ENCODE measurements at places on chromosomes 7 and 10. TPM values are rescaled to one million over a fixed set of nuclear protein-coding genes. Genes with fewer than 3 reads are reported as not detected.

FAM25G gene
- total RNA-seq: not detected

ABCB4 gene
- not detected for total RNA-seq

CAMK2B gene
- total RNA-seq: not detected

GRCh38 chr7:29866490-29866930 lies 60.2 kb downstream of the WIPF3 start:
- DNase-seq: no peak

DNA sequence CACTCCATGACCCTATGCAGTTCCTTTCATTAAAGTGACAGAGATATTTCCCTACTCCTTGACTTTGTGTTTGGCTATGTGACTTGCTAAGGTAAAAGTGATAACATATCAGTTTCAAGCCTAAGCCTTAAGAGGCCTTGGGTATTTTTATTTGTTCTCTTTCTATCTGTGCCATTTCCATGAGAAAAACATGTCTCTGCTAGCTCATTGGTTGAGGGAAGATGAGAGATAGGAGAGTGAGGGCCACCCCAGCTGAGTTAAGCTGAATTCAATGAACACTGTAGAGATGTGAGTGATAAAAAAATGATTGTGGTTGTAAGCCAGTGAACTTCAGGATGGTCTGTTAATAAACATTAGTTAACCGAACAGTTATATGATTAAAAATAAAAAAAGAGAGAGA lies 13.4 kb downstream of the TASOR2 start:
- no peak for DNase-seq

DNA sequence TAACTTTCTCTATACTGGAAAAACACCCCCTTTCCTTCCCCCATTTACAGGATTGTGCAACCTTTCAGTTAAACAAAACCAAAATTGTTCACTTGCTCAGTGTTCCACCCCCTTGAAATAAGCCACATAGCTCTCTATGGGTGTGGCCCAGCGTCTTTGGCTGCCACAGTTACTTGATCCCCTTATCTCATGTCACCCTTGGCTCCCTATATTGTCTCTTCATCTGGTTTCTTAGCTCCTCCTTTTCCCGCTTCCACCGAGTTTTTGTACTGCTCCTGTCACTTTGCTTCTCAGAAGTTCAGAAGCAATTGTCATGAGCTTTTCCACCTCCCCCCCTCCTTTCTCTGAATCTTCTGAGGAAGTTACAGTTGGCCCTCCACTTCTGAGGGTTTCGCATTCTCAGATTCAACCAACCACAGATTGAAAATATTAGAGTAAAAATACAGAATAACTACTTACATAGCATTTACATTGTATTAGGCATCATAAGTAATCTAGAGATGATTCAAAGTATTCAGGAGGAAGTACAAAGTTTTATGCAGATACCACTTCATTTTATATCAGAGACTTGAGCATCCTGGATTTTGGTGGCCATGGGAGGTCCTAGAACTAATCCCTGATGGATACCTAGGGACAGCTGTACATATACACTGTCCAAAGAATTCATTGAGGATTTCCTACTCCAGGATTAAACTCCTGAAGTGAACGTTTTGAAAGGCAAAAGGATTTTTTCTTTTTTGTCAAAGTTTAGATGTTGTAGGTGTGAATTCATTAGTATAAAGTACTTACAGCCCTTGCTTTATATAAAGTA lies 60.4 kb downstream of the ADD3 start:
- peak; percentile 63 for DNase-seq

DNA sequence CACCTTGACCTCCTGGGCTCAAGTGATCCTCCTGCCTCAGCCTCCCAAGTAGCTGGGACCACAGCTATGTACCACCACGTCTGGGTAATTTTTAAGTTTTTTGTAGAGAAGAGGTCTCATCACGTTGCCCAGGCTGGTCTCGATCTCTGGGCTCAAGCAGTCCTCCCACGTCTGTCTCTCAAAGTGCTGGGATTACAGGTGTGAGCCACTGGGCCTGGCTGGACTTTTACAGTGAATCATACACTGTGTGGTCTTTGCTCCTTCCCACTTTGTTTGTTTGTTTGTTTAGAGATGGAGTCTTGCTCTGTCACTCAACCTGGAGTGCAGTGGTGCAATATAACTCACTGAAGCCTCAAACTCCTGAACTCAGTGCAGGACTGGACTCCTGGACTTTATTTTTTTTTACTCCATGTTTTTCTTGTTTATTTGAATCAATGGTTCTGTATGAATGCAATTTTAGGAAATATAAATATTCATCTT lies 12.5 kb downstream of the PPIA start:
- no peak for DNase-seq

DNA sequence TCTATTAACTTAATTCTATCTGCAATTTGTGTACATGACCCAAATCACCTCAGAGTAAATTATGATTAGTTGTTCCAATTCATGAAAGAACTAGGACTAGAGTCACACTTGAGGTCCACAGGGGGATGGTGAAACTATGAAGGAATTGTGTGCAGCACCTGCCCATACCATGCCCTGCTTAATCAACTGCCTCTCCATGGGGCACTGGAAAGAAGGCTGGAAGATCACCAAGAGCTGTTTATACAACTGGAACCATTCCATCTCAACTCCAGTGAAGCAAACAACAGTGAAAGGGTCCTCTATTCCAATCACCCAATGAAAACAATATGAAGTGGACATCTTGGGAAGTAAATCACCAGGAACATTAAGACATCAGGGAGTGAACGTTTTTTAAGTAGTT lies 98.7 kb upstream of the SEMA3D start:
- no peak for DNase-seq

DNA sequence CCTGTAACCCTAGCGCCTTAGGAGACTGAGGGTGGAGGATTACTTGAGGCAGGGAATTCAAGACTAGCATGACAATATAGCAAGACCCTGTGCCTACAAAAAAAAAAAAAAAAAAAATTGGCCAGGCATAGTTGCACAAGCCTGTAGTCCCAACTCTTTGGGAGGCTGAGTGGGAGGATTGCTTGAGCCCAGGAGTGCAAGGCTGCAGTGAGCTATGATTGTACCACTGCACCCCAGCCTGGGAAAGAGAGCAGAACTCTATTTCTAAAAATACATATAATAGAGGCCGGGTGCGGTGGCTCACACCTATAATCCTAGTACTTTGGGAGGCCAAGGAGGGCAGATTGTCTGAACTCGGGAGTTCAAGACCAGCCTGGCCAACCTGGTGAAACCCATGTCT lies 10.2 kb upstream of the SORBS1 start:
- DNase-seq: no peak

DNA sequence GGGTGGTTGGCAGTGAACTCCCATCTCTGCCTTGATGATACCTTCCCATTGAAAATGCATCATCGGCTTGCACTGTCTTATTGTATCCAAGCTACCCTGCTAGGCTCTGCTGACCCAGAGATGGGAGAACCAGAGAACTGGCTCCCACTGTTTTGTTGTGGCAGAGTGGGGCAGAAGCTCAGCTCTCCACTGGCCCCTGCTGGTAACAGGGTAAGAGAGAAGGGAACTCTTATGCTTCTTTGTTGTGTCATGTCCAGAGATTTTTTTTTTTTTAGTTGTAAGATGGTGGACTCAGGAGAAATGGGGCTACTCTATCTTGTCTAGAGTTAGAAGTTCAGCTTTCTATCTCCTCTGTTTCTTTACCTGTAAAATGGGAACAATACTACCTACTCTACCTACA lies 100.5 kb upstream of the SDK1 start:
- DNase-seq: no peak

DNA sequence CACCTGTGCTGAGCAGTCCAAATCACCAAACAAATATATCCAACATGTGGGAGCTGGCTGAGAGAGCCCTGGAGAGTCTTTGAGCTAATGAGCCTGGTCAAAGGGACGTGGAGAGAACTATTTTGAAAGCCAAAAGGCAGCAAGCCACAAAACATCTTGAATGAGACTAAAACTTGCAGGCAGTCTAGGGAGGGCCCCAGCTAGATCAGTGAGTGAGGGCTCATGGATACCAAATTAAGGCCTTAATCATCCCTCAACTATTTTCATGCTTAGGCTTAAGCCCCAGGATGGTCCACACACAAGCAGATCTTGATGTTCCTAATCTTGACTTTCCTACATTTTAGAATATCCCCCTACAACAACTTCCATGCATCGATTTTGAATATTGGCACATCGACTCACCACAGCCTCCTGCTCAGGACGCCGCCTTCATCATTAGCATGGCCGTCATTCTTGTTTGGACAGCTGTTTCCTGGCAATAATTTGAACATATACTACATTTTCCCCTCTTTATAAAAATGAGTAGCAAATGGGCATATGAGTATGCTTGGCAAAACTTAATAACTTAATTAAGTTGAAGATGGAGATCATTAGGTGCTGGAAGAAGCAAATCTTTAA lies 86.9 kb upstream of the ADAM12 start:
- no peak for DNase-seq

DNA sequence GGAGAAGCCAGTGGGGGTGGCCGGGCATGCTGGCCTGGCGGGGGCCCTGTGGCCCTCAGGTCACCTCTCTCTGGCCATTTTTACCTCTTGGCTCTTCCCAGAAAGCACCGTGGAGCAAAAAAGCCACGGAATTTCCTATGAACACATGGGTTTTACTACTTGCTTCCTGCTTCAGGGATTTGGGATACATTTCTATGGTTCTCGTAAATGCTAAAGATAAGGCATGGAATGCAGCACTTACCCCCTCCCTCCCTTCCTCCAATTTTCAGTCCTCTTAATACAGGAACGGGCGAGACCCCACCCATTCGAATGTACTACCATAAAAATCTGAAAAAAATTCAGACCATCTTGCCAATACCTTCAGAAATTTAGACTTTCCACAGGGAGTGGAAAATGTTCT lies 279.7 kb downstream of the ARHGAP12 start:
- DNase-seq: no peak

DNA sequence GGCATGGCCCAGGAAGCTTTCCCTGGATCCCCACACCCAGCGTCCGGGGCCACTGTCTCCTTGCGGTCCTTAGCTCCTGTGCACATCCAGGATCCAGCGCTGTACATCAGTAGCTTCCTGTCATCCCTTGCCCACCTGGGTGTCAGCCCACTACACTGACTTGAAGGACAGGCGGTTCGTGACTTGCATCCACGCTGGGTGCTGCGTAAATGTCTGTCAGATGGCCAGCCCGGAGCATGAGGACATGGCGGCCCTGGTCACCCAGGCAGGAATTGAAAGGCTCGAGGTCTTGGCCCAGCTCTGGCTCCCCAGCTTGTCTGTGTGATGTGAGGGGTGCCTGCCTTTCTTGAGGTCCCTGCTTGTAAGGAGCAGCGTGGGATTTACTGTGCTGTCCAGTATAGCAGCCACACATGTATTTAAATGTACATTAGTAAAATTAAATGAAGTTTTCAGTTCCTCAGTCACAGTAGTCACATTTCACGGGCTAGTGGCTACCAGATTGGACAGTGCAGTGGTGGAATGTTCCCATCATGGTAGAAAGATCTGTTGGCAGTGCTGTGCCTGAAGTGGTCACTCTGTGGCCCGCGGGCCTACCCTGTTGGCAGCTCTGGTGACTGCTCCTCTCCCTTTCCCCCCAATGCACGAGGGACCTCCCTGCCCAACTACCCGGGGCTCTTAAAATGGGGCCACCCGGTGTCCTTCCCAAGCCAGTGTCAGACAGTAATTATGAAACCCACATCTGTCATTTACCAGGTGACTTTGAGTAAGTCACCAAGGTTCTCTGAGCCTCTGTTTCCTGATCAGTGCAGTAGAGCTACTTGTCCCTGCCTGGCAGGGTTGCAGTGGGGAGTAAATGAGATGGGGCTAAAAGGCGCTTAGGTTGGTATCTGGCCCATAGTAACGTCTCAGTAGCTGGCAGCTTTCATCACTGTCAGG lies 97.8 kb upstream of the PPIF start:
- DNase-seq: no peak

DNA sequence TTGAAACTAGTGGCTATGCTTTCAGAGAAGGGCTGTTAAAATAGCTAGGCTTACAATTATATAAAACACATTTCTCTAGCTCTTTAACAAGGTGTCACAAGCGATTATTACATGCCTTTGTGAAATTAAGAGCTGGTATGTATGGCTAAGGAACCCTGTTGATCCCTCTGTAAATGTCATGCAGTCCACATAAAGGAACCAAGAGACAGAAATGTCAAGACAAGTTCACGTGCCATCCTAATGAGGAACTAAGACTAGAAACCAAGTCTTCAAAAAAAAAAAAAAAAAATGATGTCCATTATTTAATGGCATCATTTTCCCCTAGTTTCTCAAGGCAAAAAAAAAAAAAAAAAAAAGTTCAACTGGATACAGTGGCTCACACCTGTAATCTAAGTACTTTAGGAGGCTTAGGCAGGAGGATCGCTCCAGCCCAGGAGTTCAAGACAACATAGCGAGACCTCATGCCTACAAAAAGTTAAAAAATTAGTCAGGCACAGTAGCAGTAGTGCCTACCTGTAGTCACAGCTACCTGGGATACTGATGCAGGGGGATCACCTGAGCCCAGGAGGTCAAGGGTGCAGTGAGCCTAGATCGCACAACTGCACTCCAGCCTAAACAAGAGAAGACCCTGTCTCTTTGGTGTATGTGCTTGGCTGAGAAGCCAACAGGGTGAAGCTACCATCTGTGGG lies 63.4 kb downstream of the SRPK2 start:
- no peak for DNase-seq

DNA sequence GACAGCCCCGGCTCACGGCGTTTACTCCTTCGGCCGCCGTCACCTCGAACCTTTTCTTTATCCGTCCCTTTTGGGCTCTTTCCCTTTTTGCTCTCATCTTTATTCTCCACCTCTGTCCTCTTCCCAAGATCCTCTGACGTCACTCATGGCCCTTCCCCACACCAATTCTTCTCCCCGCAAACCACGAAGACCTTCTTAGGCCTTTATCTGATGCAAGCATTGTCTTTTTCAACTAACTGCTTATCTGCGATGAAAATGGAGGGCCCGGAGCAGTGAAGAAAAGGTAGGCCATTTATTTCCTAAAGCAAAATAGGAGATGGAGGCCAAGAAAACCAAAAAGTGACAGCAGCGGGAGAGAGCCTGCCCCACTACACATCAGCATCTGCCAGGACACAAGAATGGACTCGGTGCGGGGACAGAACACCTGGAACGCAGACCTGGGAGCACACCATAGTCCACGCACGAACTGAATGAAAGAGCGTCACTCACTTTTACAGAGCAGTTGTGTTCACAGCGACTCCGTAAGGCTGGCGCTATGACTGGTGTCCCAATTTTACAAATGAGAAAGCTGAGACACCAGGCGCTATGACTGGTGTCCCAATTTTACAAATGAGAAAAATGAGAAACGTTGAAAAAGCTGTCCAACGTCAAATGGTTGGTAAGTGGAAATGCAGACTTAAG lies 45.3 kb downstream of the ZNF777 start:
- no peak for DNase-seq

- DNase-seq: no peak
These were observed 82.6 kb upstream of the PCGF5 start for GRCh38 chr10:91137822-91138221.

DNA sequence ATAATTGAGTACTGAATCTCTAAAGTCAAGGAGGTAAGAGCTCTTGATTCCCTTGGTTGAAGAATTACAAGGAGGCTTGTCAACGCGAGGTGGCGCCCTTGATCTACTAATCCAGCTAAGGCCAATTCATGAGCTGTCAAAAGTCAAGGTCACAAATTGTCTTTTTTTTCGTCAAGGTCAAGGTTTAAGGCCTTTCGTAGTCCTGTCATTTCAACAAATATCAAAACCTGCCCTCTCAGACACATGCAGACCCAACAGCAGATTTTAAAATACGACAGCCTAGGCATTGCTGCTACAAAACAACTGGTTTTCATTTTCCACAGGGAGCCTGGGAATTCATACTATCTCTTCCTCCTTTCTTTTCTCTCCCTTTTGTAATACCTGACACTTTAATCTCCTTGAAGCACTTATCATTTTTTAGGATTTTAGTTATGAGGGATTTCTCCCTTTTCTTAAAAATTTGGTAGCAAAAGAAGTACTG lies 3.6 kb downstream of the HOXA13 start:
- peak; percentile 75 for DNase-seq

- no peak for DNase-seq
These were observed 603.9 kb downstream of the PTPRN2 start for GRCh38 chr7:157983502-157984422.

Data from CD4-positive, alpha-beta memory T cell (primary cell).